ENCODE measurements at places on chromosomes 12 and 14.

GRCh38 chr12:85296362-85296761 lies 16.3 kb downstream of the ALX1 start:
- no peak for DNase-seq

GRCh38 chr14:81416194-81416952 lies 16.2 kb upstream of the STON2 start:
- DNase-seq: no peak

- no peak for DNase-seq
Observed at GRCh38 chr12:82855872-82856271, 169.2 kb downstream of the TMTC2 start.

GRCh38 chr14:24941719-24942118 lies 108.2 kb downstream of the STXBP6 start:
- DNase-seq: no peak

- no peak for DNase-seq
Observed at GRCh38 chr12:124833693-124834122, 30.0 kb downstream of the SCARB1 start.

DNA sequence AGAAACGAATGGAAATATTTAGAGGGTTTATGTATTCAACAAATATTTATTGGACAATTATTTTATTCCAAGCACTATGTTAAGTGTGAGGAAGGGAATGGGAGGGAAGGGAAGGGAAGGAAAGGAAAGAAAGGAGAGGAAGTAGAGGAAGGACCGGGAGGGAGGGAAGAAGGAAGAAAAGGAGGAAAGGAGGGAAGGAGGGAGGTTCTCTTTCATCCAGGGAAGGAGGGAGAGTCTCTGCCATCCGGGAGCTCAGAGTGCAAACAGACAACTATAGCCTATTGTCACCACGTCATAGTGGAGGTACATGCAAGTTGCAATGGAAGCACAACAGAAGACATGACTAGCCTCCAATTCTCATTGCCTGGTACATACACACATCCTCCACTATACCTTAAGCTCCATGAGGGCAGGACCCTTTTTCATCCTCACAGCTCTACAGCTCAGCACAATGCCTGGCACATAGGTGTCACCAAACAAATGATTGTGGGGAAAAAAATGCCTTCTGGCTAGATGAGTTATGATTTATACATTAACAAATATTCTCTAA lies 48.1 kb downstream of the DAD1 start:
- no peak for DNase-seq

DNA sequence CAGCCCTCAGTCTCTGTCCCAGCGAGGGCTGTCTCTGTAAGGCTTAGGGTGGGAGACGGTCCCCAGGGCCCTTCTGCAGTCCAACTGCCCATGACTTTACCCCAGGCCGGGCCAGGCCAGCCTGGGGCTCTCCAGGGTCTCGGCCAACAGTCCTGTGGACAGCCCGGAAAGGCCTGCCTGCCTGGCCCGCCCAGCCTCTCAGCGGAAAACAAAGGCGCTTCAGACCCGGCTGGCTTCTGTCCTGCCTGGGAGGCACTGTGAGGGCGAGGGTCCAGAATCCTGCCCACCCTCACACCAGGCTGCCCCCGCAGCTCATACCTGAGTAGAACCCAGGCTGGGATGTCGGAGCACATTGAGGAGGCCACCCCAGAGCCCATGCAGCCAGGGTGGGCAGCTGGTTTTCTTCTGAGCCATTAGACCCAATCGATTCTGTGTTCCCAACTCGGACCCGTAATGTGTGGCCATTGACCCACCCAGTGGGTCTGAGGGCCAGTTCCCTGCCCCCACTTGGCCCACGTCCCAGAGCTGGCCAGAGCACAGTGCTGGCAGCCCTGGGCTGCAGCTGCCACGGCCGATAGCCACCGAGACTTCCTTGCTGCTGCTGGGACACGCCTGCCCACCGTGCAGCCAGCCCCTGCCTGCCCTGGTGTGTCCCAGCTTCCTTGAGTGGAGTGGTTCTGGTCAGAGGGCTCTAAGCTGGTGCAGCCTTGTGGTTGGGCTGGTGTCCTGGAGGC lies 1.6 kb downstream of the CRIP2 start:
- no peak for DNase-seq

GRCh38 chr14:101072945-101073597 lies 169.5 kb upstream of the RTL1 start:
- no peak for DNase-seq

DNA sequence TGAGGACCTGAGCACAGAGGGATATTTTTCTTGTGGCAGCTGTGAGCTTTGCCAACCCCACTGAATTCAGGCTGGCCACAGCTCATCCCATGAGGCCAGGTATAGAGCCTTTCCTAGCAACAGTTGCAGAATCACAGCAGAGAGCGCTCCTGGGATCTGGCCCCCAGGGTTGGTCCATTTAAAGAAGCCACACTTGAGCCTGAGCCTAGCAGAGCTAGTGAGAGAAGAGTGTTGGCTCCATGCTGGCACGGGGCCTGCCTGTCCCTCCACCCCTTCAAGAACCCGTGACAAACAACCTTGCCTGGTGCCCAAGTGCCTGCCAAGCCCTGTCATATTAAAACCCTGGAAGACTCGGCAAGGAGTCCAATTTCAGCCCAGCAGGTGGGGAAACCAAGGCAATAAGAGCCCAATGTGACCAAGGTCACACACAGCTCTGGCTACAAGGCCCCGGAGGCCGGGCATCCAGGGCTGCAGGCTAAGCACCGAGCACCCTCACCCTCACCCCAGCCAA lies 91.6 kb downstream of the LRRC74A start:
- no peak for DNase-seq

- DNase-seq: no peak
Observed at GRCh38 chr14:81211844-81212243, 8.9 kb downstream of the GTF2A1 start.

- no peak for DNase-seq
Observed at GRCh38 chr12:26043135-26044006, 81.5 kb downstream of the BHLHE41 start.

- DNase-seq: no peak
Observed at GRCh38 chr14:104749111-104749649, 3.8 kb upstream of the SIVA1 start.

All from T-helper 9 cell (primary cell).